ENCODE measurements at places on chromosomes 1 and 21. TPM values are rescaled to one million over a fixed set of nuclear protein-coding genes. Genes with fewer than 3 reads are reported as not detected.

DNA sequence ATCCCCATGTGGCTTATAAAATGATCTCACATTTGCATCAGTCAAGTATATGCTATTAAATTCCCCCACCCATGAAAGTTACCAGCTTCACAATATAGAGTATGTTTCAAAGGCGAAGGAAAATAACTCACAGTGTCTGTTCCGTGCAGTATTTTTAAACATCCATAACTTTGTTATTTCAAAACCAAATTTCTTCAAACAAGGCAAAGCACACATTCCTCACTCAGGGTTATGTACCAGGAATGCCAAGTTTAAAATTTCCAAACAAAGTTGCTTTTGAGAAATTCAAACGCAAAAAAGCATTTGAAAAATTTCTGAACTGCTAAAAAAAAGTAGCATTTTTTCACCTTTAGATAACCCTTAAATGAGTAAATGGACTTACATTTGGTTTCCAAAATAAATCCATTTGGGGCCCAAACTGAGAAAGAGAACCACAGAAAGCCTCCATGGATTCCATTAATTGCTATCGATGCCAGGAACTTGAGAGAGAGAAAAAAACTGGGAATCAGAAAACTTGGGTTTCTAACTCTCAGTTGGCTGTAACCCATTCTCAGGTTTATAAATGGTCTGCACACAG is 149.5 kb downstream of the SLC30A10 start:
- no peaks in the 10 kb centered on the region for H3K27me3 ChIP-seq
- DNase-seq: no peak
- H3K4me3 ChIP-seq: no peak overlapping the region
- no peak overlapping the region for H3K27ac ChIP-seq
- no peaks in the 10 kb centered on the region for H3K4me1 ChIP-seq
- no peaks in the 10 kb centered on the region for H3K36me3 ChIP-seq

DNA sequence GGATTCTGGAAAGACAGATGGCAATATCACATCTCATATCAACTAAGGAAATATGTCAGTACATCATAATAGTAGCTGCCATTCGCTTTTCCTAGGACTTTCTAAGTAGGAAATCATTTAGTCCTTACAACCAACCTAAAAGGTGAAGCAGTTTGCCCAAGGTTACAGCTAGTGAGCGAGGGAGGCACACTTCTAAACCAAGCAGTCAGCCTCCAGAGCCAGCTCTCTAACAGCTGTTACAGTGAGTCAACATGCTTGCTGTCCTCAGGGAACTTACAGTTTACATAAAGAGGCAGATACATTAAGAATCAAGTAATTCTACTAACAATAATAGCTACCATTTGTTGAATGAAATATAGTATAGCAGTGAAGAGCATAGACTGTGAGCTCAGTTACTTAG is 57.1 kb downstream of the GIPC2 start:
- no peak overlapping the region for H3K27ac ChIP-seq
- H3K4me1 ChIP-seq: no peaks in the 10 kb centered on the region
- H3K27me3 ChIP-seq: no peaks in the 10 kb centered on the region
- DNase-seq: no peak
- H3K4me3 ChIP-seq: no peak overlapping the region
- H3K36me3 ChIP-seq: no peaks in the 10 kb centered on the region

DNA sequence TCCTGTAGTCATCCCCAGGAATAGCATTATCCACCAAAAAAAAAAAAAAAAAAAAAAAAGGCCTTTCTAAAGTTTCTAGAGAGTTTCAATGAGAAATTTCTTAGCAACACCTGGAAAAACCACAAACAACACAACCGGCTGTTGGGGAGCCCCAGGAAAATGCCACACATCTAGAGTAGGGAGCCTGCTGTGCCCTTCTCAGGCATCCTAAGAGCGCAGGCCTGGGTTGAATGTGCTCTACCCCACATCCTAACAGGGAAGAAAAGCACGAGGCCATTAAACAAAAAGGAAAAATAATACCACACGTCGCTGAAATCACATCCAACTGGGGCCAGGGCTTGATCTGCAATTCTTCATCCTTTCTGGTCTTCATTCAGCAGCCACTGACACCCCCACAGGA is 367.5 kb downstream of the TGFB2 start:
- no peak for DNase-seq
- H3K4me3 ChIP-seq: no peak overlapping the region
- no peaks in the 10 kb centered on the region for H3K27me3 ChIP-seq
- H3K4me1 ChIP-seq: no peaks in the 10 kb centered on the region
- H3K36me3 ChIP-seq: no peaks in the 10 kb centered on the region
- no peak overlapping the region for H3K27ac ChIP-seq

DNA sequence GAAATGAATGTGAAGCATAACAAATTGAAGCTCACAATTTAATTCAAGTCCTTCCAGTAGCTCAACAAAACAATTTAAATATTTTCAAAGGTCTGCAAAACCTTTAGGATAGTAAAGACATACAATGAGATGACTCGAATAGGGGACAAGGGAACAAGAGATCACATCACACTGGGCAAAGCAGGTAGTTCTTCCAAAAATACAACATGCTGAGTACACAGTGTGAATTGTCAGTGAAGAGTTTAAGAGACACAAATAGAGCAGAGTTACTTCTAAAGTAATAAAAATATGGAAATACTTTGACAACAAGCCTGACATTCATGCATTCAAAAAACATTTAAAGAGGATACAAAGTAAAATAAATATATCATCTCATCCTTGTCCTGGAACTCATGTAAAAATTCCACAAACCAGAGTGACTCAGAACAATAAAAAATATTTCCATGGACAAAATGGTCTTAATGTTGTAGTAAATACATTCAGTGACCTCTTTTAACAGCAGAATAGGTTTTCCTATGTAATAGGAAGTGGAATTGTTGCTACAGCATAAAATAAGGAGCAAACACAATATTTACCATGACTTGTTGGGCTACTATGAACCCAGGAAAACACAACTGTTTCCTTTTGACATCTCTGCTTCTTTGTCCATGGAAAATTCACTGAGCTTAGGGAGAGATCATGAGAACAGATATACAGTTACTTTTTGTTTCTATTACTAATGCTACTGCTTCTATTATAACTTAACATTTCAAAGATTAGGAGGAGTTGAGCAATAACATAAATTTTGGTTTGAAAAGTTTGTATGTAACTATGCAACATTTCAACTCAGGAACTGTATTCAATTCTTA is 83.7 kb upstream of the BCL10 start:
- H3K4me3 ChIP-seq: no peak overlapping the region
- peak overlapping the region; percentile 1 for H3K27ac ChIP-seq
- DNase-seq: no peak
- no peaks in the 10 kb centered on the region for H3K36me3 ChIP-seq
- no peaks in the 10 kb centered on the region for H3K4me1 ChIP-seq

The KCNA2 gene
- 1.7 TPM for total RNA-seq

The ANKRD65 gene
- 0.80 TPM for total RNA-seq

The RNU1-4 gene
- total RNA-seq: under 0.01 TPM

The PTCH2 gene
- 0.14 TPM for total RNA-seq

Data from transverse colon (tissue), 4 donors.